Epithelial cell of prostate (primary cell): ENCODE measurements at places on chromosomes 1 and 21.

GRCh38 chr1:230072866-230073265 lies 5.8 kb downstream of the GALNT2 start:
- DNase-seq: no peak

DNA sequence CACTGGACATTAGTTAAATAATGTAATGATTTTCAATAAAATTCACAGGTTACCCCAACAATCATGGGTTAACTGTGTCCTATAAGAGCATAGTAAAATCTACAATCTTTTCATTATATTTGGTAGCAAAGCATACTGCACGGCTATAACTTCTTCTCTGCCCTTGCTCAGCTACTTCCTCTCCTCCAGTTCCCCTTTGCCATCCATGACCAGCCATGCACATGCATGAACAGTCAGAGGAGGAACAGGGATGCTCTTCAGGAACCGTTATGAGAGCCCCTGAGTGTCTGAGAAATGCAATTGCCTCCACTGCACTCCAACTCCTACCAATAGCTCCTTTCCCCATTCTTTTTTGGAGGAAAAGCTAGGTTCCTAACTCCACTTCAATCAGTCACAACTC lies 646.7 kb downstream of the LTN1 start:
- DNase-seq: no peak

DNA sequence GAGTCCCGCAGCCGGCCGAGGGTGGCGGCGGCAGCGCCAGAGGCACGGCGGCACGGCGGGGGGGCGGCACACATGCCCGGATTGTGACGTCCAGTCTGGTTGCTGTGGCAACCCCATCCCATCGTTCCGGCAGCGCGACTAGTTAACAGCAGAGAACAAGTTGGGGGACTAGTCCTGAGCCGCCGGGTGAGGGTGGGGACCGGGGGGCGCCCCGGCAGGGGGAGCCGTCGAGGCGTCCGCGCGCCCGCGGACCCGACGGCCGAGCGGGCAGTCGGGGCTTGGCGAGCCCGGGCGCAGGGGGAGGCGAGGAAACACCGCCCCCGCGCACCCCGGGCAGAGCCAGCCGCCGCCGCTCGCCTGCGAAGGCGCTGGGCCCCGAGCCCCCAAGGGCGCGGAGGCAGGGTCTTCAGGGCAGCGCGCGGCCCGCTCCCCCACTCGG lies at the start of gene CHD5:
Gene CHD5 (minus strand): TSS at position 54 of the 439 bp plus-strand sequence. CDS start 298 bp downstream, outside the sequence.
- no peak for DNase-seq

- DNase-seq: no peak
Observed at GRCh38 chr1:209106237-209106741, 477.2 kb upstream of the CAMK1G start.
